Small intestine (tissue), 16 donors: ENCODE measurements at places on chromosomes 12 and 14.

DNA sequence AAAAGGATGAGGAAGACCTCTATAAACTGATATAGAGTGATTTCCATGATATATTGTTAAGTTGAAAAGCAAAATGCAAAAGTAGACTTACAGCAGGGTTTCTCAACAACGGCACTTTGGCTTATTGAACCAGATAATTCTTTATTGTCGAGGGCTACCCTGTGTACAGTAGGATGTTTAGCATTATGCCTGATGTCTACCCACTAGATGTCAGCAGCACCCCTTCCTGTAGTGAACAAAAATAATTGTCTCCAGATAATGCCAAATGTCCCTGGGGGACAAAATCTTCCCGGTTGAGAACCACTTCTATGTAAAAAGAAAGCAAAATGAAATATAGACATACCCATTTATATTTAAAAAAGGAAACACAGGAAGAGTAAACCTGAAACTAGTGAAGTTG is 32.4 kb downstream of the ABCD2 start:
- DNase-seq, result peak; percentile 6

- DNase-seq, result peak; percentile 86
These were observed 29.0 kb downstream of the ATF7IP start for GRCh38 chr12:14394317-14395073.

DNA sequence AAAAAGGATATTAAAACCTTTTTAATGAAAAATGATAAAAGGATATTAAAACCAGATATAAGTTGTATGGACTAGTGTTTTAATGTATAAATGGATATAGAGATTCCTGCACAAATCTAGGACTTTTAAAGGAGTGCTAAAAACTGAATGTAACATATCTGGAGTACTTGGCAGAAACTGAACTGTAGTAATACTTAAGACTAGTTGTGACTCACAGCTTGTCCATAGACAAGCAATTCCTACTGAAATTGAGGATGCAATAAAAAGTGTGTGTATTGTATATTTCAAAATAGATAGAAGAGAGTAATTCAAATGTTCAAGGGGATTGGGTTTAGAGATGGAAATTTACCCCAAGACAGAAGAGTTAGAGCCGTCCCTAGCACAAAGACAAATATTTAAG is 59.6 kb downstream of the FBXO33 start:
- DNase-seq, result no peak

GRCh38 chr12:89951694-89952060 is 243.0 kb upstream of the ATP2B1 start:
- DNase-seq, result no peak

DNA sequence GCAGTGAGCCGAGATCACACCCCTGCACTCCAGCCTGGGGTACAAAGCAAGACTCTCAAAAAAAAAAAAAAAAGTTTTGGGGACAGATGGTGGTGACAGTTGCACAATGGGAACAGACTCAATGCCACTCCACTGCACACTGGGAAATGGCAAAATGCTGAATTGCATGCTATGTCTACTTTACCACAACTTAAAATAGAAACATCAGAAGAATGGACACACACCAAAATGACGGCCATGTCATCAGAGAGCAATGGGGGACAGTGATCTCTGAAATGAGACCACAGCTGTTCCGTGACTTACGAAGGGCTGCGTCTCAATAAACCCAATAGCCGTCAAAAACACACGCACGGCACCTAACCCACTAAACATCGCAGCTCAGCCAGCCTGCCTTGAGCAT is 13.7 kb downstream of the DDX54 start:
- no peak for DNase-seq

GRCh38 chr12:24838531-24838950 is 110.4 kb downstream of the BCAT1 start:
- DNase-seq, result peak; percentile 5

DNA sequence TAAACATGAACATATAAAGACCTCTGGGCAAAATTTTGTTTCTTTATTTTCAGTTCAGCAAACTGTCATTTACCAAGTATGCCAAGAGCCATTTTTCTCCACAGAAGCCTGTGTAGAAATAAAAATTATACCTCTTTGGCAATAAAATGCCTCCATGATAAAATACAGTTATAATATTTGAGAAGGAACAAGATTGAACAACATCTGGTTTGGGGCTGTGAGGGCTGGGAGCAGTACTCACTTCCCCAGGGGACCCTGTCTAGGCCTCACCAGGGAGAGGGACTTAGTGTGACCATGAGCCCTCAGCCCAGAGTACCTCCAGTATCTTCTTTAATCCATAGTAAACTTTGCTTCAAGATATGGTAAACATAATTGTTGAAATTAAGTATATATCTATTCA is 65.1 kb downstream of the DAAM1 start:
- no peak for DNase-seq
